T-helper 1 cell (primary cell): ENCODE measurements at places on chromosomes 6 and 20.

DNA sequence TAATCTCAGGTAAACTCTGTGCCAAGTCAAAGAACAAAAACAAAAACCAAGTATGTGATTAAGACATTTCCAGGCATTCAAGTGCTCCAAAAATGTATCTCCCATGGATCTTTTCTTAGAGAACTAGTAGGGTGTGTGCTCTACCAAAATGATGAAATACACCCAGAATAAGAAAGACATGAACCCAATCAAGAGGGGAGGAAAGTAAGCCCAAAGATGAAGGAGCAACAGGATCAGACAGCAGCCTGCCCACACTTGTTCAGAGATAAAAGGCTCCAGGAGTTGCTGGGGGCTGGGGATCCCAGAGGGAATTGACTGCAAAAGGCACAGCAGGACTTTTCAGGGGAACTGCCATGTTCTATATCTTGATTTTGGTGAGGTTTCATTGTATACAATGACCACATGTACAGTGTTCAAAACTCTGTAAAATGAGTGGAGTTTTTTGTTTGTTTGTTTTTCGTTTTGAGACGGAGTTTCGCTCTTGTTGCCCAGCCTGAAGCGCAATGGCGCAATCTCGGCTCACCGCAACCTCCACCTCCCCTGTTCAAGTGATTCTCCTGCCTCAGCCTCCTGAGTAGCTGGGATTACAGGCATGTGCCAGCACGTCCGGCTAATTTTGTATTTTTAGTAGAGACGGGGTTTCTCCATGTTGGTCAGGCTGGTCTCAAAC lies 24.4 kb downstream of the GCM1 start:
- no peak for DNase-seq

DNA sequence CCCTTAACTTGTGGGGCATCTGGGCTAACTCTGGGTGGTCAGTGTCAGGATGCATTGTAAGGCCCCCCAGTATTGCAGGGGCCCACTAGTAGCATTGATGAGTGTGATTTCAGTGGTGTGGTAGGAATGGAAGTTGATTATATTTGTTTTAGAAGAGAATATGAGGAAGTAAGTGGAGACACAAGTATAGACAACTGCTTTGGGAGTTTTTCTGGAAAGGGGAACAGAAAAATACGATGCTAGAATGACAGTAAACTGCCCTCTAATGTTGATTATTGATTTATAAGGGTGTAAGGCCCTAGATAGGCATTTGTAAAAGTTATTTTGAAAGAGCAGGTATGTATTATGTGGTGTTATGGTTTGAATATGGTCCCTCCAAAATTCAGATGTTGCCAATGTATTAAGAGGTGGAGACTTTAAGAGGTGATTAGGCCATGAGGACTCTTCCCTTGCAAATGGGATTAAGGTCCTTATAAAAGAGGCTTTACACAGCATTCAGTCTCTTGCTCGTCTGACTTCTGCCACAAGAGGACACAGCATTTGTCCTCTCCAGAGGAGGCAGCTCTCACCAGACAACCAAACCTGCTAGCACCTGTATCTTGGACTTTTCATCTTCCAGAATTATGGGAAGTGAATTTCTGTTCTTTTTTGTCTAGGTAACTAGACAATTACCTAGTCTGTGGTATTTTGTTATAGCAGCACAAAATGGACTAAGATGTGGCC lies 135.9 kb upstream of the DTNBP1 start:
- DNase-seq = no peak

DNA sequence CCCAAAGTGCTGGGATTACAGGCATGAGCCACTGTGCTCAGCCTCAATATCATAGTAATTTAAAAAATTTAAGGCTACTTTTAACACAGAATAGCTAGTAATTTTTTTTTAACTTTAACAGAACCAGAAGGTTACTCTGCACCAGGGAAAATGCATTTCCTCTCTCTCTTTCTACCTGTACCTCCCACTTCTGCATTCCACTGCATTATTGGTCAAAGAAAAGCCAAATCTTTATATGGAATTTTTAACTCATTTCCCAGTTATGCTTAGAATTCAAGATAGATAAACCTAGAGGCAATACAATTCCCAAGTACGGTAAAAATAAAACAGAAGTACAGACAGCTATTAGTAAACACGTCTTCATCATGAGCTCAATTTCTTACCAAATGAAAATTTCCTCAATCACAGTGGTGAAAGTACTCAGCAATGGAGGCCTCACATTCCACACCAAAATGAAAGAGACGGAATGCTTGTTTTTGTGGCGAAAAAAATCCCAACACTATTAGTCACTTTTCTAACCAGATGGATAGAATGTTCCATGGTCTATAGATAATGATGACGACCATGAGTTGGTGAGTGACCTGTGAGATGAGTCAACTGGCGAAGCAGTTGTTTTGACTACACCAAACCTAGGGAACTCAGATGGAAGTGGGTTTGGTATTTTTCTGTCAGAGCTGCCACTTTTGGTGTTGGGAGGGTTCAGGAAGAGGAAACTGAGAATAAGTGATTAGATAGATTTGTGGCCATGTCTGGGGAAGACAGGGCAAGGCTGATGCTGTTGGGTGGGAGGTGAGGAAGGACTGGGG lies 104.7 kb upstream of the SGK1 start:
- no peak for DNase-seq

GRCh38 chr20:18987781-18988360 lies 174.3 kb downstream of the SCP2D1 start:
- DNase-seq = no peak

DNA sequence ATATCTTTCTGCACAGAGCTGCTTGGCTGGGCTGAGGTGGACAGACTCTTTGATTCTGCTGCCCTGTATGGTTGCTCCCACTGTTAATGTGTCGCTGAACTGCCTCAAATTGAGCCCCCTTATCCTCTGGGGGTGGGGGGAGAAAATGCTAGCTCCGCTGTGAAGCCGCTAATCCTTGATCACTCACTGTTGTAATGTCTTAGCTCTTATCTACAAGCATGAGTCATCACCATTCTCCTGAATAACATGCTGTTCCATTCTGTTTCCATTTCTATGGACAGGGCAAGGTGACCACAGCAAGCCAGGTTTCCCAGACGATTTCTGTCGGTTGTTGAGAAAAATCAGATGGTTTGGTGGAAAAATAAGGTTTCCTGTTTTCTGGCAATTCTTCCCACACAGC lies 218.4 kb upstream of the GGTLC1 start:
- DNase-seq = no peak

DNA sequence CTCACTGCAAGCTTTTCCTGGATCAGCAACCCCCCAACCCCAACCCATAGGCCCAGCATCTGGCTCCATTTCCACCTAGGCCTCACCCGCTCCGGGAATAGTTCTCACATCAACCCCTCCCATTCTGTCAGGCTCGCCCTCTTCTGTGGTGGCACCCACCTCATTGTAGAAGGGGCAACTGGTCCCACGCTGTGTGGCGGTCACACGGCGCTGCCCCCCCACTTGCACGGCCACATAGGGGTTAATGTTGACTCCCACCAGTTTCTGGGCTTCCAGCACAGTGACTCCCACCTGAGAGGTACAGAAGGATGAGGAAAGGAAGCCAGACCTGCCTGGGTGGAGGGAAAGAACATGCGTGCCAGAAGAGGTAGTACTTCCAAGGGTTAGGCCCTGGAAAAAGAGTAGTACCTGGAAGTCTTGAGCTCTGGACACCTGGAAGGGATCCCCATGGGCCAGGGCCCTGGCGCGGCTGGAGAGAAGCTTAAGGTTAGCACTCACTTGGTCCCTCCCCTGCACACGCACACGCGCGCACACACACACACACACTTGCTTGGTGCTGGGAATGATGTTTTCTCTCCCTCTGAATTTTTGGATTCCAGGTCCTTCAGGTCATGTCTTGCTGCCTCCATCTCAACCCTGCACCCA lies 12.7 kb upstream of the SPAG4 start:
- no peak for DNase-seq

- DNase-seq = no peak
These were observed 61.5 kb downstream of the OGFRL1 start for GRCh38 chr6:71349976-71350615.

GRCh38 chr6:161918109-161918531 lies 644.3 kb upstream of the AGPAT4 start:
- no peak for DNase-seq

- no peak for DNase-seq
These were observed 16.1 kb downstream of the TAF4 start for GRCh38 chr20:62049342-62050165.

GRCh38 chr20:50713657-50714101 lies 17.7 kb upstream of the PARD6B start:
- DNase-seq = no peak

DNA sequence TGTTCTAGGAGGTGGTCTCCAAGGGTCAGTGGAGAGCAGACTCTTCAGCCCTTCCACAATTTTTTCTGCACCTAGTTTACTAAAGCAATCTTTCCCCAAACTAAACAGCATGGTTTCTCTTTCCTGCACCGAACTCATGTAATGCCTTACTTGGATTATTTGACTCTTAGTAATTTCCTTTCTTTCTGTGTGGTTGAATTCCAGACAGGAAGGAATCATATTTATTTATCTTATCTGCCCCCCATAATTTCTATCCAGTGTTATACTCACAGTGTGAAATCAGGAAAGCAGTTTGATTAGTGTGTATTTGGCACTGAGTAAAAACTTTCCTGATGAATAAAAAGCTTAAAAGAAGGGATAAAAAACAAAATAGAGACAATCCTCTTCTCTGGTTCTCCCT lies 140.3 kb upstream of the STMND1 start:
- DNase-seq = no peak

GRCh38 chr6:33620158-33620855 lies 815 bp upstream of the ITPR3 start:
- no peak for DNase-seq

GRCh38 chr6:167235421-167236238 lies 55.5 kb upstream of the UNC93A start:
- DNase-seq = no peak

GRCh38 chr6:131982740-131983259 lies 31.6 kb upstream of the CCN2 start:
- DNase-seq = no peak

DNA sequence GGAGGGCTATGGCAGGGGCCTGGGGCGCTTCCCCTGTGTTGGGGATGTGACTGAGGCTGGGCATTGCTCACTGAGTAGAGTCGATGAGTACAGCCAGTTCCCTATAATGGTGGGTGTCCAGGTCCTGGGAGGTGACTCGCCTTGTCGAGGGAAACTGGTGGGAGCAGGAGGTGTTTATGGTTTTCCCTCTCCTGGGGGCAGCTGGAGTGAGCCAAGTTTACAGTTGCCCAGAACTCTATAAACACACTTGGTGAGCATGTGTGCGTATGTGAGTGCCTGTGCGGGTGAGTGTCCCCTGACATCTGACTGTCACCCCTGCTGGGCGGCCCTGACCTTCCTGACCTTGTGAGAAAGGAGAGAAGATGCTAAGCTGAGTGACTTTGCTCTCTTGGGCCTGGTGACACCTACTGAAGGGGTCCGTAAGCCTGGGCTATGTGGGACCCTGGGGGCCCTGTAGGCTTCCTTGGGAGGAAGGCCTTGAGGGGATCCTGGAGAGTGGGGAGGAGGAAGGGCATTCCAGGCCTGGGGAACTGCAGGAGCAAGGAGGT lies 65.9 kb downstream of the VEGFA start:
- no peak for DNase-seq

DNA sequence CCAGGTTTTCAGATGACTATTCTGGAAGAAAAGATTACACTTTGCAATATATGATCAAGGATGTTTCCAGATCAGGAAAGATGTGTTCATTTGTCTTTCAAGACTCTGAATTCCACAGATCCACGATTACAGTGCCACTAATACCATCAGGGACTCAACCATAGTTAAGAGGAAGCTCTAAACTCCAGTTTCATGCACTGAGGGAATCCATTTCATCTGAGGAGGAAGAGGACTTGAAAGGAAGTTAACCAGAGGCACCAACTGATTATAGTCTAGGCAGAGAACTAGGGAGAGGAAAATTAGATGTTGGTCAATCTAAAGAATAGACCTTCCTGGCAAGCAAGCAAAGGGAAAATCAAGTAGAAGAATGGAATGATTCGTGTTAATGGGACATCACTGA lies 218.3 kb upstream of the PRDM1 start:
- DNase-seq = no peak

DNA sequence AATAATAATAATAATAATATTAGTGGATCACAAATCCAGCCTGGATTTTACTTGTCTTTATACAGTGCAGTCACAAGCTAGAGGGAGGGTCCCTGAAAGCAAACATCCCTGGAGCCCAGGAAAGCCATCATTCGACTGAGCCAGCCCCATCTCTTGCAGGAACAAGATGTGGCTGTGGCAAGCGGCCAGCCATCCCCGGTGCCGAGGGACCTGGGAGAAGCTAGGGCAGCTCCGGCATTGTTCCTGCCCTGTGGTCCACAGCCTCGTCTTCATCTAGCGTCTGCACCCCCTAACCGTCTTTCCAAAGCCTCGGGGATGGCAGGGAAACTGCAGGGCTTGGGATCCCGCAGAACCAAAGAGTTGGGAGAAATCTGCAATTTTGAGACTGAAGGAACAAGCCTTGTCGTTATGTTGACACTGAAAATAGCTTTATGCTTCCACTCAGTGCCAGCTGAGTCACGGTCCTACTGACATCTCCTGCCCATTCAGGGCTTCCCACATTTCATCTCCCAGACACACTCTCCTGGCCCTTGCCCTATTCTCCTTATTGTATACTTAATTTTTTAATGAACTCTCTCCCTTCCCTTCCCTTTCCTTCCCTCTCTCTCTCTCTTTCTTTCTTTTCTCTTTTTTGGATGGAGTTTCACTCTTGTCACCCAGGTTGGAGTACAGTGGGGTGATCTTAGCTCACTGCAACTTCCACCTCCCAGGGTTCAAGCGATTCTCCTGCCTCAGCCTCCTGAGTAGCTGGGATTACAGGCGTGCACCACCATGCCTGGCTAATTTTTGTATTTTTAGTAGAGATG lies 62.5 kb upstream of the ZNFX1 start:
- no peak for DNase-seq

GRCh38 chr20:59723108-59723500 lies 118.8 kb downstream of the PHACTR3 start:
- DNase-seq = no peak
